ENCODE measurements at places on chromosomes 5 and 9.
A peak's percentile ranks its signal among the peaks of the same experiment; 100 is the strongest.

DNA sequence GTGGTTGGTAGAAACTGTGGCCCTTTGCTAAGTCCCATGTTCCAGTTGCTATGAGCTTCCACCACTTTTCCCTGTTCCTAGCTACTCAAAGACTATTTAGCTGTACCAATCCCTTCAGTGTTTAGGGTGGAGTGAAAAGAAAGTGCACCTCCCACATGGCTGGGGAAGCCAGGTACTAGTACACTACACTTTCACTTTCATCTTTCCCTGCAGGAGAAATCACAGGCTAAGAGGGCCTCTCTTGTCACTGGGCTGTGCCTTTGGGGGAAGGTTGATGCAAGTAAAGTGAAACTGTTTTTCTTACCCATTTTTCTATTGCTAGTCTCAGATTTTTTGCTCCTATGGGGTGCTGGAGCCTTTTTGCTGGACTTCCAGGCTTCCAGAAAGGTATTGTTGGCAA lies 33.5 kb upstream of the CKS2 start:
- peaks cover 38% of the 10 kb centered on the region for H3K4me1 ChIP-seq
- peak; percentile 63 for DNase-seq
- no peak overlapping the region for H3K4me3 ChIP-seq
- H3K36me3 ChIP-seq, result peaks cover 20% of the 10 kb centered on the region
- H3K27me3 ChIP-seq, result peaks cover 38% of the 10 kb centered on the region

GRCh38 chr5:109685916-109686315 lies 3.8 kb upstream of the MAN2A1 start:
- H3K4me1 ChIP-seq, result peaks cover 13% of the 10 kb centered on the region
- no peak overlapping the region for H3K4me3 ChIP-seq
- no peaks in the 10 kb centered on the region for H3K36me3 ChIP-seq
- H3K27me3 ChIP-seq, result peaks cover 4% of the 10 kb centered on the region
- no peak for DNase-seq
- no peak overlapping the region for H3K27ac ChIP-seq

GRCh38 chr9:72351538-72352453 lies 13.2 kb downstream of the ZFAND5 start:
- no peak overlapping the region for H3K27ac ChIP-seq
- peaks cover 15% of the 10 kb centered on the region for H3K4me1 ChIP-seq
- H3K36me3 ChIP-seq, result peaks cover 35% of the 10 kb centered on the region
- no peak for DNase-seq

GRCh38 chr5:125197321-125197720 lies 450.9 kb upstream of the ZNF608 start:
- no peaks in the 10 kb centered on the region for H3K27me3 ChIP-seq
- no peak overlapping the region for H3K4me3 ChIP-seq
- no peak overlapping the region for H3K27ac ChIP-seq
- DNase-seq, result no peak
- no peaks in the 10 kb centered on the region for H3K4me1 ChIP-seq
- no peaks in the 10 kb centered on the region for H3K36me3 ChIP-seq
